ENCODE measurements at places on chromosomes 16 and 17. TPM values are rescaled to one million over a fixed set of nuclear protein-coding genes. Genes with fewer than 3 reads are reported as not detected.

GRCh38 chr16:52494145-52494544, 52.8 kb downstream of the TOX3 start:
- no peak overlapping the region for H3K27ac ChIP-seq
- H3K36me3 ChIP-seq, result no peaks in the 10 kb centered on the region
- H3K4me1 ChIP-seq, result peaks cover 23% of the 10 kb centered on the region
- H3K27me3 ChIP-seq, result peaks cover 3% of the 10 kb centered on the region

DNA sequence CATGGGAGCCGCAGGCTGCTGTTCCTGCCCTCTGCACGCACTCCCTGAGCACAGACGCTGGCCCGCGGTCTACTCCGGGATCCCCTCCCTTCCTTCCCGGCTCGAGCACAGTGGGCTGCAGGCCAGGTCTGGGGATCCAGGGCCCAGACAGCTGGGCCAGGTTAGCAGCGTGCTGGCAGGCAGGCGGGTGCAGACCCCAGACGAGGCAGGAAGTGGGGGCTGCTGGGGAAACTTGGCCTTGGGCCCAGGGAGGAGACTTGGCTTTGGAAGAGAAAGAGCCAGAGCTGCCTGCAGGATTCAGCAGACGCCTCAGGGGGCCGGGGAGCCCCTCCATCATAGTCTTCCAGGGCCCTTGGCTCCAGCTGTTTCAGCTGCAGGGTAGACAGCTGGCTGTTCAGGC, 30.2 kb upstream of the ABCC3 start:
- H3K4me3 ChIP-seq, result no peak overlapping the region
- peaks cover 6% of the 10 kb centered on the region for H3K4me1 ChIP-seq
- H3K27ac ChIP-seq, result no peak overlapping the region
- no peak for DNase-seq

- H3K27me3 ChIP-seq, result peaks cover 16% of the 10 kb centered on the region
- no peaks in the 10 kb centered on the region for H3K36me3 ChIP-seq
- DNase-seq, result no peak
- peaks cover 10% of the 10 kb centered on the region for H3K4me1 ChIP-seq
- peak overlapping the region; percentile 69 for H3K4me3 ChIP-seq
- no peak overlapping the region for H3K27ac ChIP-seq
Measured at GRCh38 chr17:12789075-12789480, 220 bp upstream of the ARHGAP44 start.

DNA sequence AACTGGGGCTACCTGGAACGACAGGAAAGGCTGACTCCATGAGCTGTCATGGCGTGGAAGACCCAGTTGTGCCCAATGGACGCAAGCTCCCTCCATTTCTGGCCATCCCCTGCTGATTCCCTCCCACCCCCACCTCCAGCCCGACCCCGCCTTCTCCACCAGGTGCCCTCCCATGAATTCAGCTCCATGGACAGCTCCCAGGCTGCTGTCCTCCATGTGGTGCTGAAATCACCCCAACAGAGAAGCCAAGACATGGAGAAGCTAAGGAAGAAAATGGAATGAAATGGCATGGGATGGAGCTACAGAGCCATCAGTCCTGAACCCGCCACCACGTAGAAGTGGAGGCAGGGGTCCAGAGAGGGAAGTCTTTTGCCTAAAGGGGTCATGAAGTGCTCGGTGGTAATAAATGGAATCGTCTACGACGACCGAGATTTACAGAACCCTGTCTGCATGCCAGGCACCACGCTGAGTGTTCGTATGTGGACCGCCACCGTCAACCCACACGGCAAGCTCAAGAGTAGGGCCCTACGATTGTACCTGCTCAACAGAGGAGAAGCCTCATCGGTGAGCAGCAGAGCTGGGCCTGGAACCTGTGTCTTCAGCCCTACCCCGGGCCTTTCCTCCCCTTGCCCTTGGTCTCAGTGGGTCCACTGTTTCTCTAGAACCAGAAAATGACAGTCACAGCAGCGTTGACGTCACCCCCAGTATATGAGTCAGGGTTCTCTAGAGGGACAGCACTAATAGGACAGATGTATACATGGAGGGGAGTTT, 9.3 kb upstream of the ZC3H18 start:
- H3K27me3 ChIP-seq, result peaks cover 13% of the 10 kb centered on the region
- H3K4me1 ChIP-seq, result peaks cover 7% of the 10 kb centered on the region
- H3K36me3 ChIP-seq, result no peaks in the 10 kb centered on the region
- DNase-seq, result no peak
- no peak overlapping the region for H3K4me3 ChIP-seq

GRCh38 chr17:45123930-45124796, 8.2 kb downstream of the PLCD3 start:
- no peak for DNase-seq
- no peaks in the 10 kb centered on the region for H3K27me3 ChIP-seq
- H3K4me3 ChIP-seq, result no peak overlapping the region
- peak overlapping the region; percentile 76 for H3K27ac ChIP-seq
- no peaks in the 10 kb centered on the region for H3K36me3 ChIP-seq

DNA sequence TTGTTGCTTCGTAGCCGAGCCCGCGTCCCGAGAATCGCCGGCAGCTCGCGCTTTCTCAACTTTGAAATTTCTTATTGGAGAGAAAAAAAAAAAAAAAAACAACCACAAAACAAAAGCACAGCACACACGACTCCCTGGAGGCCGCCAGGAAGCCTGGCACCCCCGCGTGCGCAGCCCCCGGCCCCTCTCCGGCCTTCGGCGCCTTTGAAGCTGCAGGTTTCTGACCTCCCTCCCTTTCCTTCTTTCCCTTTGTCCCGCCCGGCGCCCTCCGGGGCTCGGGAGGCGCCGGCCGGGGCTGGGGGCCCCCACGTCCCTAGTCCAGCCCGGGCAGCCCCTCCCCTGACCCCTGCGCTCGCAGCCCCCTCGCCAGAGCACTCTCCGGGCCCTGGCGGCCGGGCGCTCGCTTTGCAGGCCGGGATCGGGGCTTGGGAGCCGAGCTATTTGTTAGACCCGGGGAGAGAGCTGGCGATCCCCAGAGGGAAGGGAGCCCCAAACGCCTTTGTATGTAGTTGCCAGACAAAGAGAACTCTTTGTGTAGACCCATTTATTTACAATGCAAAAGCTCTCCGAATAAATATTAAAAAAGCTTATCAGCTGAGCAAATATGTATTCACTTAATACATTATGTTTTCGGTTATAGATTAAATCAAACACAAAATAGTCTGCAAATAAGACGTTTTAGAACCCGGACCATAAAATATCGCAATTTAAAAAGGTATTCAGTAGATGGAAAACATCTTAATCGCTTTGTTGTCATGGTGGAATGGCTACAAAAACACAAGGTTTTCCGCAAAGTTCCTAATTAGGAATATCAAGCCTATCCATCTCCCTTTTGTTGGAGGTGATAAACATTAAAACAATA, 2.3 kb downstream of the BAHCC1 start:
- peaks cover 44% of the 10 kb centered on the region for H3K4me1 ChIP-seq
- peak overlapping the region; percentile 99 for H3K27ac ChIP-seq
- H3K36me3 ChIP-seq, result no peaks in the 10 kb centered on the region
- no peak for DNase-seq
- no peaks in the 10 kb centered on the region for H3K27me3 ChIP-seq
- H3K4me3 ChIP-seq, result peak overlapping the region; percentile 86

DNA sequence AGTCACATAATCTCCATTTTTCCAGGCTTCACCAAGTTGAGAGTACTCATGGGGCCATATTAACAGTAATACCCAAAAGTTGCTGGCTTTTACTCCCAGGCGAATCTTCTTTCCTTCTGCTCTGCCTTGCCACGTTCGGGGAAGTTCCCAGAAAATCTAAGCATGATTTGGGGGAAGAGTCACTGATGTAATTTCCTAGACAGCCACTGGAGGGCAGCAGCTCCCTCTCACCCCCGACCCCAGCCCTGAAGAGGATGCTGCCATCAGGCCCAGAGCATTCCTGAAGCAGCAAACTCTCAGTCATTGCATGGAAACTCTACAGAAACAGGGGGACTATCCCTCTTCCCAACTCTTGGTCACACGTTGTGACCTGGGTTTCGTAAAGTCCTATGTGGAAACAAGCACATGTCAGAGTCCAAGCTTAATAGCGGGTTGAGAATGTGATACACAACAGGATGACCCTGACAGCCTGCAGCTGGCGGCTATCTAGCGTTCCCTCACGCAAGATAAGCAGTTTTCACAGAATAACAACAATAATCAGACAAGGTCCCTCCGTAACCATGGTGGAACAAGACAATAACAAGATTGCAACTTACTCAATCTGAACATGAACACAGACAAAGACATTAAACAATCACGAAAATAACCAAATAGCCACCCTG, 43.8 kb upstream of the DHX40 start:
- no peaks in the 10 kb centered on the region for H3K36me3 ChIP-seq
- H3K27ac ChIP-seq, result no peak overlapping the region
- DNase-seq, result peak; percentile 86
- no peak overlapping the region for H3K4me3 ChIP-seq
- peaks cover 2% of the 10 kb centered on the region for H3K4me1 ChIP-seq
- peaks cover 30% of the 10 kb centered on the region for H3K27me3 ChIP-seq

- H3K4me3 ChIP-seq, result no peak overlapping the region
- H3K27ac ChIP-seq, result peak overlapping the region; percentile 23
- no peak for DNase-seq
- no peaks in the 10 kb centered on the region for H3K27me3 ChIP-seq
Measured at GRCh38 chr16:89431158-89431584, 59.2 kb downstream of the ANKRD11 start.

CTRB2 gene
- total RNA-seq, result not detected

SKAP1 gene
- total RNA-seq, result not detected

UMOD gene
- not detected for total RNA-seq

PRSS33 gene
- total RNA-seq, result not detected

C17orf67 gene
- 2.4 TPM for total RNA-seq

CDIP1 gene
- total RNA-seq, result 28.5 TPM
